Muscle of back (tissue), 13 donors: ENCODE measurements at places on chromosomes 6 and 20.

- no peak for DNase-seq
Observed at GRCh38 chr6:138431256-138432062, 27.4 kb downstream of the HEBP2 start.

GRCh38 chr6:100780648-100781047 lies 100.5 kb downstream of the ASCC3 start:
- DNase-seq: no peak

DNA sequence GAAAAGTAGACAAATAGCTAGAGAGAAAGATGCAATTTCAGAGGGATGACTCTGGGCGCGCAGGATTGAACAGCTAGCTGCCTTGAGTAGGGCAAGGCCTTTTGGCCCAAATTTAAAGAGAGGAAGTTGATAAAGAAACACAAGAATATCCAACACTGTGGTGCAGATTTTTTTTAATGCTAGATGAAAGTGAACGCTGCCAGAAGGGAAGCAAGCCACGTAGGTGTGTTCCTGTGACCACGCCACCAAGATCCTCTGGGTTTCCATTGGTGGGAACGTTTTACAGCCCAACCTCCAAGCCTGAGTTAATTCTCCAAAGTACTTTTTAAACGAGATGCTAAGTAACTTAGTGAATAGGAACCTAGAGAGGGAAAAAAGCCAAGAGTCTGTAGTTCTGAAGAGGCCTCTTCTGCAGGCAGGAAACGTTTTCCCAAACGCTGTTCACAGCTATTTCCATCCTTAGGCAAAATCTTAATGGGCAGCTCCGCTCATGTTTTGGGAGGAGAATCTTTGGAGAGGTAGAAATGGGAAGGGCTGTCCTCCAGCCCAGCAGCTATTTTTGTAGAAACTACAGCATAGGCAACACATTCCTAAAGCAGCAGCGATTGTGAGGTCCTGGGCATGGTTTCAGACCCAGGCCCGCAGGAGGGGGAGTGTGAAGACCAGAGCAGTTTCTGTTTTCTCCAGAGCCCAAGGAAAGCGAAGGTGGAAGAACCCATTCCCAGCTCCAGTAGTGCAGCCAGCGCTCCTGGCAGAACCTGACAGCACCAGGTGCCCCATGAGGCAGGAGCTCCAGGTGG lies 8.2 kb downstream of the LY86 start:
- DNase-seq: no peak

- no peak for DNase-seq
Observed at GRCh38 chr20:1696521-1697209, 39.1 kb upstream of the SIRPG start.

- DNase-seq: no peak
Observed at GRCh38 chr20:5401277-5401875, 84.6 kb upstream of the PROKR2 start.

DNA sequence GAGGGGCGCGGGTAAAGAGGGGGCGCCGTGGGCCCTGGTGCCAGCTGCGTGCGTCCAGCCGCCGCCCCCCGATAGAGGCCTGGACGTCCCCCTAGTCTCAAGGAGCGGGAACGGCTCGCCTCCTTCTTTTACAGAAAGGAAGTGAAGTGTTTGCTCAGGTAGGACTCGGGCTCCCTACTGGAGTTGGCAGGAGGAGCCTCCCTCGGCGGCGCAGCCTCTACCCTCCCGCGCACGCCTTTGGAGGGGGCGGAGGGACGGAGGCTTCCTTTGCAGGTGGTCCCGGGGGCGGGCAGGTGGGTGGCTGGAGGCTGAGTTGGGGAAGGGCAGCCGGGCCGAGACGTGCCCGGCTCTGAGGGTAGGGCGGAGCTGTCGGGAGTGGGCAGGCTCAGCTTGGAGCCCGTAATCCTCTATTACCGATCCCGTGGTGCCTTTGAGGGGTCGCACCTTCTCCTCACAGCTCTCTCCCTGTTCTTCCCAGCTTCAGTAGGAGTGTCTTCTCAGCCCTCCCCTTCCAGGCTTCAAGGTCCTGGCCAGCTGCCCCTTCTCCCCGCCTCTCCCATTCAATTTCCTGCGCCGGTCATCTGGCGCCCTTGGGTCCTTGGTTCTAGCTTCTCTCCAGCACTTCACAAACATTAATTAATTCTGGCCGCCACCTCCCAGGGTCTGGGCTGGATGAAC lies 728 bp downstream of the ITPR3 start:
- DNase-seq: peak; percentile 75
